GM06990 (cell line): ENCODE measurements at places on chromosomes 1 and 21.
A peak's percentile ranks its signal among the peaks of the same experiment; 100 is the strongest.

DNA sequence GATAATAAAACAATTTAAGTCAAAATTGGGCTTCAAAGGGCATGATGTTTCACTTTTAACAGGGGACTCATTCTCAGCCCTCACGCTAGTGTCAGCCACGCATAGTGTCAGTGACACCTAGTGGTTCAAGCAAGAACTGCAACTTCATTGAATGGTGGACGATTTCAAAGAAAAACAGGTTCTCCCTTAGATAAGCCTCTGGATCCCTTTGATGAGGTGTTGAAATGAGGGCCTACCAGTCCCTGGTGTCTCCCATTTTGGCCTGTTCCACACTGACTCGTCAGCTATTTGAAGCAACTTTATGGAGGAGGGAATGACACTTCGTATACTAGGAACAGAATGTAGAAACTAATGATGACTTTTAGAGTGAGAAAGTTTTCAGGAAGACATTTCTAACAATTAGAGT is 56.2 kb downstream of the FCRL5 start:
- DNase-seq = no peak

GRCh38 chr21:33088384-33088783 is 18.4 kb downstream of the OLIG1 start:
- no peak for DNase-seq

DNA sequence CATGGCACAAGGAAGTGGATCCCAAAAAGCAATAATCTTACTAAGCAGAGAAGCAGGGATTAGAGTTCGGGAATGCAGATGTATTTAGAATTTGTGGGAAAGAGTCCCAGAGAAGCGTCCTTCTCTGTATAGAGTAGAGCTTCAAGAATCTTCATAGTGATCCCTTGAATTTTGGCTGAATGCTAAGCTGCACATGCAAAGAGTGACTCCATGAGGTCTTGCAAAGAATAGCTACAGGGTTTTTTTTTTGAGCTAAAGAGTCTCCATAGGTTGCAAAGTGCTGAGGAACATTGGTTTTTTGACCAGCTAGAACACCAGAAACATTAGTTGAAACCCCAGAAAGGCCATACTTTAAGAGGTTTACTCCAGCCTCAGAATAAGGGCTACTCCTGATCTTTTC is 206.7 kb downstream of the CTH start:
- DNase-seq = no peak

GRCh38 chr1:36884029-36884701 is 150.2 kb downstream of the GRIK3 start:
- peak; percentile 14 for DNase-seq

- DNase-seq = no peak
Measured at GRCh38 chr1:15405106-15405850, 4.4 kb upstream of the EFHD2 start.

DNA sequence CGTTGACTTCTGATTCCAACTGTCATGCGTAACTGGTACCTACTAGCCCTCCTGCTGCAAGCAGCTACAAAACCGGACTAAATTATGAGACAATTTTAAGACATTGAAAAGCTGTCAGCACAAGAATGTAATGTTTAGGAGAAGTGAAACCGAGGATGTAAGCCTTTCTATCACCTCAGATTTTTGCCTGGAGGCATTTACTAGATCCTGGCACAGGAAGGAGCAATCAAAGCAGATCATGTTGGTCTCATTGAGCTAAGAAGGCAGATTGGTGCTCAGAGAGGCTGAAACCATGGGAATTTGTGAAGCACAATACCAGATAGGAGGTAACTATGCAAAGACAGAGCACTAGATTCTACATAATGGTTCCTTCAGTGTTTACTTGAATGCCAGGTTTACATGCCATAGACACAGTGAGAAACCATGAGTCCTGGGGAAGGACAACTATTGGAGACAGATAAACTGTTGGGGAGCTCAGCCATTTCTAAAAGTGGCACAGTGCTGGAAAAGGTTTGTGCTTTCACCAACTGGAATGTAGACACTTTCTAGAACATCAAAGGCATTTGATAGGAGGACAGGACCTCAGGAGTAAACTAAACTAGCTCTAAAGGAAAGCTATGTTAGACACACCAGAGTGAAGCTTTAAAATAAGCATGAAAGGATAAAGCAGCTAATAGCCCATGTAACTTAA is 179.4 kb downstream of the LYPLAL1 start:
- no peak for DNase-seq

DNA sequence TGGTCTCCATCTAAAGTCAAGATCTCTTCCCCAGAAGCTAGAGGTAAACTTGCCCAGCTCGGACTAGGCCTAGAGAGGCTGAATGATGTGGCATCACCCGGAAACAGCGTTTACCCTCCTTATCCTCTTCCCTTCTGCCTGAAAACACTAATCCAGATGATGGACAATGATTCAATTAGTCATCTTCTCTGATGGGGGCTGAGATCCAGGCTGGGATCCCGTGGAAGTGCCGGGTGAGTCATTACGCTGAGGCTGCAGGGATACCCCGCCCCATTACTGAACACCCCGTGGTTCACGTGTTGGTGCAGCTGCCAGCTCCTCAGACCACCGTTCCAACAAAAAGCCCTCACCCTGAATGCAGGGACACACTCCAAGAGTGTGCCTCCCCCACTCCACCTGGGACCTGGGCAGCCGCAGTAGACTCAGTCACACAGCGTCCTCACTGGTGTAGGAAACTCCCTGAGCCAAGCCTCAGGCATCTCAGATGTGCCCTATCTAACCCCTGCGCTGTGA is 2.0 kb downstream of the S100A6 start:
- no peak for DNase-seq

DNA sequence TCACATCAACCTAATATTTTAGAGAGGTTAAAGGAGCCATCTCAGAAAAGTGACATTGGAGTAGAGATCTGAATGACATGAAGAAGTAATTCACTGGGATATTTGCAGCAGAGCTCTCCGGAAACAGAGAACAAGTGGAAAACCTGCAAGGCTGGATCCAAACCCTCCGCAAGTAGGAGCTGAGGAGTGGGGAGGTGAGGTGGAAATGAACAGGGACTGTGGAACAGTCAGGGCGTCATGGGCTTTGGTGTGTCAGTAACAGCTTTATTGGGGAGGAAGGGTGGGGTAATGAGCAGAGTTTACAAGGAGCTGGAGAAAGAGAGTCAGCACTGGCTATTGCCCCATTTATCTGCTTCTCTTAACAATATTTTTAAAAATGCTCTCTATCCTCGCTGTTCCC is 9.3 kb upstream of the IVL start:
- no peak for DNase-seq

GRCh38 chr1:232040260-232040659 is 413.7 kb downstream of the DISC1 start:
- no peak for DNase-seq

DNA sequence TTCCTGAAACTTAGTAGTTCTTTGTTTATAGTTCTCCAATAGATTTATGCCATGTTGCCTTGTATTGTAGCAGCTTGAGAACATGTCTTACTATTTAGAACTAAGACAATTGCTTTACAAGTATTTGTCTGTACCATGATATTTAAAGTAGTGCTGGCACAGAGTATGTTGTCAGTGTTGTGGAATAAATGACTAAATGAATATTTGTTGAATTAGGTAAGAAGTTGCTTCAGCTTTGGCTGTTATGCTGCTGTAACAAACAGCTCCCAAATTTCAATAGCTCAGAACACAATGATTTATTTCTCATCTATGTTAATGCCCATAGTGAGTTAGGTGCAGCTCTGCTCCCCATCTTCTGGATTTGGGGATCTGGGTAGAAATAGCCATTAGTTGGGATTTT is 90.2 kb upstream of the VCAM1 start:
- no peak for DNase-seq

DNA sequence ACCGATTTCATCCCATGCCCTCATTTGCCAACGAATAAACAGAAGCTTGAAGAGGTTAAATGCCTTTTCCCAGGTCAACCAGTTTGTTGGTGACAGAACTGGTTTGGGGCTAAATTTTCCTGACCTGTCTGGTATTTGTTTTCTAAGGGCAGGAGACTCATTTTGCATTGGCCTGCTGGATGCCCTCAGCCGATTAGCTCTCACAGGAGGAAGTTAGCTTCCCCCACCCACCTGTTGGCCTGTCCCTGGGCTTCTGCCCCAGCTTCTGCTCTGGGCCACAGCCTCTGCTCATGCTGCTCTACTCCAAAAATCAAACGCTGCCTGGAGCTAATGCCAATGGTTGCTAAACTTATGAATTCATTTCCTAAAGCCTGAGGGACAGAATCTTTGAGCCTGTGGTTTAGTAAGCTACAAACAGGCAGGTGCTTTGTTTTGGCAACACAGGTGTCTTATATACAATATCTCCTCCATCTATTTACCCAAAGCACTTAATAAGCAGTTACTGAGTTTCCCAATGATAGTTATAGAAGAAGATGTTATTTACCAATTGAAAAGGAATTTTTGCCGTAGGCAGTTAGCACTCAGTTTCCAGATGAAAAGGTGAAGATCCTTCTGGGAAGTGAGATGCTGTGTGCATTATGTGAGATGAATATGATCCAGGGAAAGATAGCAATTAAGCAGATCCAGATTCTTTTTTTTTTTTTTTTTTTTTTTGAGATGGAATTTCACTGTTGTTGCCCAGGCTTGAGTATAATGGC is 82.3 kb downstream of the TM2D1 start:
- no peak for DNase-seq

DNA sequence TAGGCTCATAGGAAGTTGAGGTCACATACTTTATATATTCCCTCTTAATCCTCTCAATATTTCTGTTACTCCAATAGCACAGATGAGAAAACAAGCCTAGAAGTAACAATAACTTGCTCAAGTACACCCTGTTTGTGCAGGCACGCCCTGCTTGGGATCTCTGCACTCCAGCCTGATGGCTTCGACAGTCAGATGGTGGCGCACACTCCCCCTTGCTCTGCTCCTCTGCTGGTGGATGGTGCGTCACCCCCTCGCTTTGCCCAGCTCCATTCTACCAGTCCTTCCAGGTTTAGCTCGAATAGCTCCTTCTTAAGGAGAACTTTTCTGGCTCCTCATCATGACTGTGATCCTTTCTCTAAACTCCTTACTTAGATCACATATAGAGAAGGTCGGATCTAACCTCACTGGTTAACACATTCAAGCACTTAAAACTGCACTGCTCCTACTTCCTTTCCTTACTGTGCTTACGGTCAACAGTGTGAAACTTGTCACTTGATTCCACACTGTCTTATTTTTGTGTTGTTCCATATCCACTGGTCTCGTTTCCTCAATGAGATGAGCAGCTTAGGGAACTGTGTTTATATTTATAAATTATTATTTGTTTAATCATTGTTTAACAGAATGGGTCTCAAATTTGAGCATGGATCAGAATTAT is 3.0 kb downstream of the TSPAN2 start:
- DNase-seq = no peak

GRCh38 chr1:201228011-201228983 is 37.7 kb downstream of the IGFN1 start:
- DNase-seq = no peak
